ENCODE measurements at places on chromosomes 2 and 18.

GRCh38 chr18:58484989-58485981 is 143.6 kb downstream of the ALPK2 start:
- DNase-seq = no peak

DNA sequence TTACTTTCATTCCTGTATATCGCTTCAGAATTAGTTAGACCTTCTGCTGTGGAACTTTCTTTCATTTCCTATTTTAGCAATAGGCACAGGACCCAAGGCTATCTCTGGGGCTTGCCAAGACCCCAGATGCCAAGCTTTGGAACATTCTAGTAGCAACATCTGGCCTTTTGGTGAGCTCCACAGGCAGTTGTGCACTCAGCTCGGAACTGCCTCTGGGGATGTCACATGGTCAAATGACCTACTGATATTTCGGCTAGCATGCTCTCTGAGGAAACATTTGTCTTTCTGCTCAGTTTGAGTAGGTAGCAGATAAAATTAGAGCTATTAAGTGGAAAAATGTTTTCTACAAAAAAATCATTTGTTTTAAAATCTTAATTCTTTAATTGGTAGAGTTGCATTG is 76.6 kb upstream of the ITGA4 start:
- no peak for DNase-seq

- DNase-seq = no peak
These were observed 144.6 kb upstream of the SPRED2 start for GRCh38 chr2:65576861-65577601.

- DNase-seq = no peak
These were observed 4.5 kb upstream of the SLC4A5 start for GRCh38 chr2:74347742-74348141.

GRCh38 chr2:34365932-34366331 is 766.8 kb upstream of the FAM98A start:
- DNase-seq = no peak

- DNase-seq = no peak
These were observed 16.8 kb downstream of the ASXL3 start for GRCh38 chr18:33594799-33595198.

DNA sequence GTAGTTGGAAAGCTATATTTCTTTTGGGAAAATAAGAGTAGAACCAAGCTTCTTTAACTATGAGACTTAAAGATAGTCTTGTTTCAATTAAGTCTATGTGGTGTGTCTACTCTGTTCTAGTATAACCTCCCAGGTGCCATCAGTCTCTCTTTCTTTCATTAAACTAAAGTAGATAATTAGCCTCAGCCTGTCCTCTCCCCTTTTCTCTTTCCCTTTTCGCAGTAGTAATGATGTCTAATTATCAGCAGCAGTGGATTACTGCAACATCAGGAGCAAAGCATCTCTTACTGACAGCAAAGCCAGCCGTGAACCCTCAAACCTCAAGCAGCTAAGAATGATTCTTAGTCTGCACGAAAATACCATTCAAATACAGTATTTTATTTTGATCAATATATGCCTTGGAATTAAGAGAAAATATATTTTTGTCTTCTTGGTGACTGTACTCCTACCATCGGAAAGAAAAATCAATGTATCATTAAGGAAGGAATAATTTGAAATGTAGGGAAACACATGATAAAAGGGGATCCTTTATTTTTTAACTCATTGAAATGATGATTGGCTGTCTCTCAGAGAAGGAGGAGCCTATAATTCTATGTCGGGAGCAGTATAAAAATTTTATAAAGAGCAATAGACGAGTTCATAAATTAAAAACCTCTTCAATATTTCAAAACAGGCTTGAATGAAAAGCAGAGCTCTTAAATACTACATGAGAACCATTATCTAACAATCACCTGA is 4.5 kb downstream of the NOL4 start:
- DNase-seq = no peak

DNA sequence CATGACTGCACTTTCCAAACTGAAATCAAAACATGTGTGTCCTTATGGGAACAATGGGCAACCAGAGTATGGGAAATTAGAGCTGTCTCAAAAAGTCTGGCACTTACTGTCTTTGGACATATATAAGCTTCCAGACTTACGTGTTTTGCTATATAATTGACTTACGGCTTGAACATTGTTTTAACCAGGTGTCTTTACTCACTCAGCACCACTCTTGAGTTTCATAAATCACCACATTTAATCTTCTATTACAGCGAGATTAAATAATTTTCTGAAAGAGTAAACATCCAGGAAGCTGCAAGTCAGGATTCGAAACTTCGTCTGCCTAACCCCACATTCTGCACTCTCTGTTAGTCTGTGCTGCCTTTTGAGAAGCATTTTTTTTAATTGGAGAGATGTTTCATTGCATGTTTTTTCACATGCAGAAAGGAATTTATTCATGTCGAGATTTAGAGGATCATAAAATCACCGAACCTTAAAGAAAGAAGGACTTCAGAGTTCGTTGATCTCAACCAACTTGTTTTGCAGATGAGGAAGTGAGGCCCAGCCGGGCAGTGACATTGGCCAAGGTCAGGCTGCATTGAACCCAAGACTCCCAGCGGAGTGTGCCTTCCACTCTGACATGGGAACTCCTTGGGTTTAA is 137.3 kb downstream of the SETBP1 start:
- DNase-seq = no peak

- peak; percentile 44 for DNase-seq
These were observed at the start of gene MSL3B for GRCh38 chr2:233867993-233868532. Gene MSL3B (minus strand): TSS chr2:233868386.

- DNase-seq = peak; percentile 18
These were observed 12.7 kb upstream of the CDH19 start for GRCh38 chr18:66616523-66616983.

- DNase-seq = no peak
These were observed 228.9 kb downstream of the BCL11A start for GRCh38 chr2:60324536-60324935.

DNA sequence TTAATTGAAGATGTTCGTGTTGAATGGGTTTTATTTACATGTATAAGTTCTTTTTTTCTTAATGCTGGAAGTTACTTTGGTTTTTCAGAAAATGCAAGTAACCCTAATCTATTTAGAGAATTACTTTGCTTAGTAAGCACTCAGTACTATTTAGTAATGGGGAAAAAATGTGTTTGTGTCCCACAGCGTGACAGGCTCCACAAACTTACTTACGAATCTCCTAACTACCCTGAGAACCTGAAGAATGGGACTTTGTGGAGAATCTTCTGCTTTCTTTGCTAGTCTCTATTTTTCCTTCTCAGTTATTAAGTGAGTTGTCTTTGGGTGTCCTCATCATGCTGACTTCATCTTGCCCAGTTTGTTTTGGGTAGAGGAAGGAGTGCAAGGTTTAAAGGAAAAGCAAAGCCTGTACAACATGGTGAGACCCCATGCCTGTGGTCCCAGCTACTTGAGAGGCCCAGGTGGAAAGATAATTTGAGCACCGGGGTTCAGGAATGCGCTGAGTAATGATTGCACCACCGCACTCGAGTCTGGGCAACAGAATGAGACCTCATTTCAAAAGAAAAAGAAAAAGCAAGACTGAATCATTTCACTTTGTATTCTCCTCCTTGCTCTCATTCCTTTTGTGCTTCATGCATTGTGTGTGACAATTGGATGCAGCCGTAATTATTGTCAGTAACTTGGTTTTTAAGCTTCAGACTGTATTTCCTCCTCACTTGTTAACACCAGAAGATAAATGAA is 10.2 kb downstream of the NEDD4L start:
- no peak for DNase-seq

DNA sequence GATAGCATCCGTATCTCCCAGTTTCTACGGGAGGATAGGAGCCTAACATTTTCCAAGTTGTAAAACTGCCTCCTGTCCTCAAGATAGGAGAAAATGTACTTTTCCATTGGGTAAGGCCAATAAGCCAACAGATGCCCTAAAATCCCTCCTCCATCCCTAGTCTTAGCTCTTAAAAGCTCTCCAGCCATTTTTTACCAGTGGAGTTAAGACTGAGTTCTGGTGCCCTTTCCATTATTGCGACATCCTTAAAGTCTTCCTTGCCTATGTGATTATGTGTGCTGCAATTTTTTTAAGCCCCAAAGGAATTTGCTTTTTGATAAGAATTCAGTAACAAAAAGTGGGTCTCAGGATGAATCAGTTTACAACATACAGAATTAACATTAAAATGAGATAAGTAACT is 33.0 kb downstream of the LINC00305 start:
- DNase-seq = no peak

DNA sequence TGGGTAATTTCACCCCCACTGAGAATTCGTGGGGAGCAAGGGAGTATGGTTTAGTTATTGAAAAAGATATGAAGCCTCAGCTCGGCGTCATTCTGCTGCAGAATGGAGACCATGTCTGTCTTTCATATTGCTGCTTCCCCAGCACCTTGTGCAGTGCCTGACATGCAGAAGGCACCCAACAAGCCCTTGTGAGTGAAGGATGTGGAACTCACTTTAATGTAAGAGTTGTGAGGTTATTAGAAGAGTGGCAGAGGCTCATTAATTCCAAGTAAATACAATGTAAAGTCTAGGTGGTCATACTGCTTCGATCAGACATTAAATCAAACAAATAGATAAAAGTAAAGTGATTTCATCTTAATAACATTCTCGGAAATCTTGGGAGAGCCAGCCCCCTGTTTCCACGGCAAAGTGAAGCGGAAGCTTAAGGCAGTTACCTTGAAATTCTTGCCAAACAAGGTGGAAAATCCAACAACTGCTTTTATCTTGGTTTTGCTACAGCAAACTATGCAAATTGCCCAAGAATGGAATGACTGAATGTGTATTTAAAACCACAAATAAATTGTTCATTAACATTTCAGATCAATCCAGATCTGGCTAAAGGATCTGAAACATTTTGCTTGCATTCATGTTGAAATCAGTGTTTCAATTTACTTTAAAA is 9.6 kb downstream of the CFAP221 start:
- DNase-seq = no peak

- DNase-seq = no peak
These were observed 37.7 kb downstream of the ZC3H15 start for GRCh38 chr2:186523791-186524190.

DNA sequence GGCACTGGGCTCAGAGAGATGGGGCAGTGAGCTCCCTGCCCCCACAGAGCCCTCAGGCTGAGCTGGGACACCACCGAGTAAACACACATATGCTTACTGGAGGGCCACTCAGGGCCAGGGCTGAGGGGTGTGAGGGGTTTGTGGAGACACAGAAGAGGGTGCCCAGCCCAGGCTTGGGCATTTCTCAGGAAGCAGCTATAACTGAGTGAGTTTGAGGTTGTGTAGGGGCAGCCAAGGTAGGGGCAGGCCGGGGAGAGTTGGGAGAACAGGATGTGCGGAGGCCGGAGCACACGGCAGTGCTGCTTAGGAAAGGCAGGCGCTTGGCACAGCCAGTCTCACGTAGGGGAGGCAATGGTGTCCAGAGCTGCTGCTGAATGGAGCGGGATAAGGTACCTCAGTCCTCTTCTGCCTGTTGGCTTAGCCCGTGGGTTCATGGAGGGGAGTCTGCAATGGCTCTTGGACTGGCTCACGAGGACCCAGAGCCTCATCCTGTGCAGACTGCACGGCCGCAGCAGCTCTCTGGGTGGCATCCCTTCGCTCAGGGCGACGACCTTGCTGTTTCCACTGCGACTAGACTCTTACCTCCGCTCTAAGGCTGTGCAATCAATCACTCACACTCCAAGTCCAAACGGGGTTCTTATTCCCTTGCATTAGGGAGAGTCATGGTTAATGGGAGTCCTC is 466.1 kb upstream of the HS6ST1 start:
- no peak for DNase-seq

DNA sequence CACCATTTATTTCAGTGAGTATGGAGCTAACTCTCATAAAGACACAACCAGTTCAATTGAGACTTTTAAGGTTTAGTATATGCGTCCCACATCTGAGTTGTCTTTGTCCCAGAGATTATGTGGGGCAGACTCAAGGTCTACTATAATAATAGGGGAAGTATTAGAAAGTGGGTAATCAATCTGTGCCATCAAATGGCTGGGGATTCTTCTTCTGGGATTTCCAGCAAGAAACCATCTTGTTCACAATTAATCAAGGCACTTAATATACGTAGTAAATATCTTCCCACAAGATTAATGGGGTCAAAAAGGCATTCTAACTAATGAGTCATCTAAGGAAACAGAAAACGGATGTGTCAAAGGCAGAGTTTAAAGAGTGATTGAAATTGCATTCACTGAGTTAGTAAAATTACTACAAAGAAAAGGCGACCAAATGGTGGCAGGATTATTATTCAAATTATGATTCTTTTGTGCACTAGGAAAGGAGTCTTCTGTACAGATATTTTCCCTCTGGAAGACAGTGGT is 179.8 kb upstream of the REG3G start:
- no peak for DNase-seq

DNA sequence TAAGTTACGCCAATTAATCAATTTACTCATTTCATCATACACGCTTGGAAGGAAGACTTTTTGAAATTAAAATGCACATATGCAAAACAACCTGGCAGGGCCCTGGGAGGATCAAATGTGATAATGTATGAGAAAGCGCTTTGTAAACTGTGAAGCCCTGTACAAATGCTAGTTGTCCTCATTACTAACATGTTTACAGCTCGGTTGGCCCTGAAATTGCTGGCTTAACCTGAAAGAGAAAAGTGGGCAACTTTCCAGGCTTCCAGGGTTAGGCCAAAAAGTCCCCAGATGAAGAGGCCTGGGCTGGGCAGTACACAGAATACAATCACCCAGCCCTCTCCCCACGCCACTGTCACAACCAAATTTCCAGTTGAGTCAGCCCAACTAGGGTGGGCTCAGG is 60.2 kb downstream of the DNMT3A start:
- DNase-seq = peak; percentile 42

GRCh38 chr2:230898016-230898712 is 26.9 kb downstream of the GPR55 start:
- no peak for DNase-seq

DNA sequence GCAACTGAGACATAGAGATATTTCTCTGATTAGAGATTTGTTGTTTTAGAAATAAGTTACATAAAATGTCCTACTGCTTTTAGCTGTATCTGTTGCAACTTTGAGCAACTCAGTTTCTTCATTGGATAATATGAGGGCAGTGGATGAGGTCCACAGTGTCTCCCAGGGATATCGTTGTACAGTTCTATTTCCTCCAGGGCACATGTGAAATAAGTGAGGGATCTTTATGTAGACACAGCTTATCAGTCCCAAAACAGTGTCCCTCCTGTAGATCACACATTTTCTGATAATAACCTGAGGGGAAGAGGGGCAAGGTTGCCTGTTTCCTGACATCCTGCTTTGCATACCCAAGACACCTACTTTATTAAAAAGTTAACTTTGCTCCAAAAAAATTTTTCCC is 1231.2 kb upstream of the ZEB2 start:
- DNase-seq = no peak

- no peak for DNase-seq
These were observed 108.0 kb upstream of the SALL3 start for GRCh38 chr18:78871618-78872017.
